ENCODE measurements at places on chromosomes 12 and 14.

GRCh38 chr14:74472601-74473000 is 20.5 kb downstream of the NPC2 start:
- DNase-seq = no peak

DNA sequence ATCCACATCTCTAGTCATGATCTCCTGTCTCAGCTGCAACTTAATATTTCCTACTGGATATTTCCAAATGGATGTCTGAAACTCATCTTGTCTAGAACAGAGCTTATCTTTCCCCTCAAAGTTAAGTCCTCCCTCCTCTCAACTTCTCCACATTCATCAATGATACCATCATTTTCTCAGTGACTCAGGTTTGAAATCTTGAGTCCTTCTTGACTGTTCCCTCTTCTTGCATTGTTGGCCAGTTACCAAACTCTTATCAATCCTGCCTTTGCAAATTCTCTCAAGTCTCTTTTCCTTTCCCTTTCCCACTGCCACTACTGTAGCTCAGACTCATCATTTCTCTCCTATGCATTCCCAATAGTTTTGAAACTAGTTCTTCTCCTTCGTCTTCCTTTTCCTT is 14.3 kb upstream of the CHURC1 start:
- DNase-seq = no peak

DNA sequence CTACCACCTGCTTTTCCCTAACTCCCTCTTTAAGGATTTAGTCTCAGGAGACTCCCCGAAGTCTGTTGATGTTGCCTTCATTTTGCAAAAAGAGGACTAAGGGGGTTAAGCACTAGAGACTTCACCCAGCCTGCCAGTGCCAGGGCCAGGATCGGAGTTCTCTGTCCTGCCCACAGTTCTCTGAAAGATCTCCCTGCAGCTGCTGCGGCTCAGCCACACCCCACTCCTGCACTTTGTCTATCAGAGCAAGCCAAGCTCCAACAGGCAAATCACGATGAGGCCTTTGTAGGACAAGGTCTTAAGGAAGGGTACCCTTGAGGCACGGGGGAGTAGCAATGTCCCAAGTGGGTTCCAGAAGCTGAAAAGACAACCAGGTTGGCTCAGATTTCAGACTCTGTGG is 148.8 kb upstream of the EGLN3 start:
- DNase-seq = no peak

- peak; percentile 70 for DNase-seq
These were observed at the start of gene NUDT14 for GRCh38 chr14:105180592-105181548. TSS of gene NUDT14 (minus strand) at chr14:105181312. CDS start at chr14:105181209, 103 bp downstream.

GRCh38 chr14:98966016-98966415 is 306.0 kb downstream of the BCL11B start:
- DNase-seq = no peak

- DNase-seq = no peak
These were observed 19.9 kb downstream of the PLBD2 start for GRCh38 chr12:113378291-113378690.

DNA sequence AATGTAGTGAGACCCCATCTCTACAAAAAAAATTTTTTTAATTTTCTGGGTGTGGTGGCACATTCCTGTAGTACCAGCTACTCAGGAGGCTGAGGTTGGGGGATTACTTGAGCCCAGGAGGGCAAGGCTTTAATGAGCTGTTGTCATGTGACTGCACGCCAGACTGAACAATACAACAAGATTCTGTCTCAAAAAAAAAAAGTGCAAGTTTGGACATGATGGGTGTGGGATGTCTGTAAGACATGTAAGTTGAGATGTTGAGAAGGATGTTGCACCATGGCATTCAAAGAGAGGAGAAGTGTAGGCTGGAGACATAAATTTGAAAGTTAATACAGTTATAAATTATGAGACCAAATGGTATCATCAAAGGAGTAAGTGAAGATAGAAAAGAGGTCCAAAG is 23.5 kb downstream of the YEATS4 start:
- no peak for DNase-seq

- no peak for DNase-seq
These were observed 117.1 kb upstream of the FRMD6 start for GRCh38 chr14:51534610-51535011.

GRCh38 chr12:104348994-104349494 is 45.5 kb downstream of the EID3 start:
- DNase-seq = no peak

- no peak for DNase-seq
These were observed 52.7 kb upstream of the ZDHHC17 start for GRCh38 chr12:76711241-76711640.

- no peak for DNase-seq
These were observed 230.9 kb upstream of the LRIG3 start for GRCh38 chr12:59151243-59151642.

GRCh38 chr12:94799136-94799535 is 148.8 kb upstream of the TMCC3 start:
- DNase-seq = no peak

GRCh38 chr12:122116707-122117535 is 38.4 kb downstream of the MLXIP start:
- no peak for DNase-seq

- DNase-seq = no peak
These were observed 37.3 kb downstream of the GPR135 start for GRCh38 chr14:59427653-59428580.

Measured in stimulated activated naive CD4-positive, alpha-beta T cell treated with Interleukin-2 at 50 U/mL for 16 hours (primary cell).